ENCODE measurements at places on chromosomes 5 and 9.

GRCh38 chr5:168976311-168976970, 324.5 kb downstream of the SLIT3 start:
- no peak for DNase-seq

DNA sequence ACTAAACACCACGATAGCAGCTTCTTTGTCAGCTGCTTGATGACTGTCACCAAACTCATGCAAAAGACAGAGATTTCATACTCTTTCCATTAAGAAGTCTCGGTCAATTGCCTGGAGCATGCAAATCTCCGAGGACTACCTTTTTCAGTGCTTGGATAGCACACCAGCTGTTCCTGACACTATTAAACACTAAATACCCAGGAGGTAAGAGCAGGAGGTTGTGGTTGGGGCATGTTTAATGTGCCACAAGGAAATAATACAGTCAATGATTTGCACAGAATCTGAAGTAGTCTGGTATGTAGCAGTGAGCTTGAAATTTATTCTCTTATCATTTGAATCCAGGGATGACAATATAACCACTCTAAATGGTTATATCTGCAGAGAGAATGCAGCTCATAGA, 996.2 kb downstream of the CDH12 start:
- no peak for DNase-seq

GRCh38 chr5:69493396-69494133, 975 bp downstream of the OCLN start:
- DNase-seq: no peak

DNA sequence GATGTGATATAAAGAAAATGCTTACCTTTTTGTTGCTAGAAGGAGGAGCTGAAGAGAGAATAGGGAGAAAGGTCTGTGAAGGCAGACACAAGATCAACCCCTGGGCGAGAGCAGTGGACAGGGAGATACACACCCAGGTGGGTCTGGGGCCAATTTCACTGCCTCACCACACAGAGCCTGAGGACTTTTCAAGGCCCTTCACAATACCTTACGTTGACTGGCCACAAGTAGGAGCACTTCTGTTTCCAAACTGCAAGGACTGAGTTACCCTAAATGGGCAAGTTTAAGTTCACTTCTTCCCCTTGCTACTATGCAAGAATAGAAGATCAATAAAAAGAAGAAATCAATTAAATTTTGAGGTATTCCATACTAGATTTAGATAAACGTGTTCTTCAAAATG, 174.5 kb upstream of the SLC12A2 start:
- no peak for DNase-seq

DNA sequence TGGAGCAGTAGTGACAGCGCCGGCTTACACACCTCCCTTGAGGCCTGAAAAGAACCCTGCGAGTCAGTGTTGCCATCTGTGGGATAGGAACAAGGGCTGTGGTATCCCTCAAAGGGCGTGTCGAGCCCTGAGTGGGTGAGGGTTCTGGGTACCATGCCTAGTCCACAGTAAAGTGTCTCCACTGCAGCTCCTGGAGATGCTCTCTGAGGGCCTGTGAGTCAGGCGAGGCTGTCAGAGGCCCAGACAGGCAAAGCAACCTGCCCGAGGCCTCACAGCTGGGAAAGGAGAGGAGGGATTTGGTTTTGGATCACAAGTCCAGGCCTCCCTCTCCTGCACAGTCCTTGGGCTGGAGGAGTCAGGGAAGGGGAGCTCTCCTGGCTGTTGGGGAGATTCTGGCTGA, 6.1 kb downstream of the PRRX2 start:
- DNase-seq: no peak

DNA sequence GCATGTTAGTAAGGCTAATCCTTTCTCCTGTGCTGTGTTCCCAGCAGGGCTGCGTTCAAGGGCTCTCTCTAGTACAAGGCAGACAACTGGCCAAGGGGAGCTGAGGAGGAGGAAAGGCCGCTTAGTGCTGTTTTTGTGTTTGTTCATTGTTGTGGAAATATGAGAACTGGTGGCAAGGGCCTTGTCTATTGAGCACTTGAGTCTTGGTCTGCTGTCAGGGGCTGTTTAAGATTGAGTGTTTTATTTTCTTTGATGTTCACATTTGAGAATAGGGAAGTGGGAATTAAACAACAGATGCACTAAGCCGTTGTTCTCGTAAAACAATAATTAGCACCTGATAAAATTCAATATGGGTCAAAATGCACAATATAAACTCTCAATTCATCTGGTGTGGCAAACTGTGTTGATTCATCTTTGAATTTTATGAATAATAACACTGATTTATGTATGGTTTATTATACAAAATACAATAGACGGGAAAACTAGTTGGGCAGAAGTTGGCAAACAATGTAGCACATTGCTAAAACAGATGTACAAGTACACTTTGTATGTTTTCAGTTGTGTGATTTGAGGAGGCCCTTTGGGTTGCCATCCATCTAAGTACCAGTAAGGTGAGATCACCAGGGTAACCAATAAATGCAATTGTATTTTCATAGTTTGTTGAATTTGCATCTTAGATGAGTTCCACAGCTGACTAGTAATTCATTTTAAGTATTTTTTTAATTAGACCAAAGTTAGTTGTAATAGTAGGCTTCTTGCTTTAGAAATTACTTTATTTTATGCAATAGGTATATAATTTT, 97.6 kb upstream of the GRHPR start:
- DNase-seq: no peak
